ENCODE measurements at places on chromosomes 5 and 9.

GRCh38 chr9:121122246-121123032, 47.7 kb downstream of the CNTRL start:
- DNase-seq, result no peak

- DNase-seq, result no peak
These were observed 133.5 kb downstream of the FAM114A2 start for GRCh38 chr5:153905219-153905618.

GRCh38 chr5:176837707-176838115, 27.4 kb downstream of the UNC5A start:
- peak; percentile 93 for DNase-seq

GRCh38 chr5:149049371-149049781, 13.5 kb downstream of the SH3TC2 start:
- DNase-seq, result no peak

- no peak for DNase-seq
These were observed 19.6 kb downstream of the RMI1 start for GRCh38 chr9:84000186-84000585.

- no peak for DNase-seq
These were observed 149.1 kb downstream of the TLE1 start for GRCh38 chr9:81540142-81540710.

GRCh38 chr9:135254176-135255032, 166.9 kb downstream of the OLFM1 start:
- DNase-seq, result peak; percentile 11

Measured in right hindlimb (tissue), 1 donor.